Vagina (tissue), 2 donors: ENCODE measurements at places on chromosomes 4 and X.

DNA sequence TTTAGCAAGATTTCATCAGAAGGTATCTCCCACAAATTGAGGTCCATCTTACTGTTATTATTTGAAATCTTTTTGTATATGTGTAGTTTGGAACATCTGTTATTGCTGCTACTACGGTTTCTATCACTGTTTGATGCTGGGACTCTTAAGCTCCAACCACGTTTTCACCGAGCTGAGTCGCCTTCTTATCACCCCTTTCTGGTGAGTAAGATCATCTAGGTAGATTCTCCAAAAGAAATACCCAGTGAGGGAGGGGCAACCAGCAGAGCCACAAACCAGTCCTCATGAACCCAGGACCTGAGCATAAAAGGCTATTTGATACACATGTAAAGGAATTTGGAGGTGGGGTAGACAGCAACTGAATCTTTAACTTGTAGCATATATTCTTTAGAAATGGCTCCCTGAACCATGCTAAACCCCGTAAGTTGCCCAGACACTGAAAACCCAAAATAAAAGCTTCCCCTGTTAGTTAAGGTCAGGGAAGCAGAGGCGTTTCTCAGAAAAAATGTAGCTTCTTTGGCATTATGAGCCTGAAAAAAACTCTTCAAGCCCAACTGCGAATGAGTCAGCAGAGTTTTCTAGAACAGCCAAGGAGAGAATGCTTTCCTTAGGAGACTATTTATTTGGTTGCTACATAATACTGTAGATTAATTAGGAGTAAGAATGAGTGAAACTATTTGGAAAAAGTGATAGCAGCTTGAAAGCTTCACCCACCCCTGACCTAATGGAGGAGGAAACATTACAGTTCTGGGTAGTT is 53.8 kb upstream of the ATXN3L start:
- DNase-seq = no peak

GRCh38 chrX:51459125-51459524 is 37.3 kb downstream of the NUDT11 start:
- no peak for DNase-seq

DNA sequence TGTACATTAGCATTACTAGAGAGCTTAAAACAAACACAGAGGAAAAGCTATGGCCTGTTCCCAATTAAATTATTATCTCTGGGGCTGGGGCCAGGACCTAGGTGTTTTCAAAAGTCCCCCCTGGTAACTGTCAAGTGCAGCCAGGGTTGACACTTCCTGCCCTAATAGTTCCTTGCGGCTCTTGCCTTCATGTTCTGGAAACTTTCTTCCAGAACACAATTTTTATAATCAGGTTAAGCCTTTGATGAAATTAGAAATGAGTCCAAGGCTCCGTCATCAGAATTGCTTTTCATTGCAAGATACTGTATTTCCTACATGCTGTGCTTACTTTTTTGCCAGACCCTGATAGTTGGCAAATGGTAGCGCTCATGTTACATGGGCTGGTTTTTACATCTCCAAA is 229.6 kb downstream of the UNC5C start:
- DNase-seq = no peak

DNA sequence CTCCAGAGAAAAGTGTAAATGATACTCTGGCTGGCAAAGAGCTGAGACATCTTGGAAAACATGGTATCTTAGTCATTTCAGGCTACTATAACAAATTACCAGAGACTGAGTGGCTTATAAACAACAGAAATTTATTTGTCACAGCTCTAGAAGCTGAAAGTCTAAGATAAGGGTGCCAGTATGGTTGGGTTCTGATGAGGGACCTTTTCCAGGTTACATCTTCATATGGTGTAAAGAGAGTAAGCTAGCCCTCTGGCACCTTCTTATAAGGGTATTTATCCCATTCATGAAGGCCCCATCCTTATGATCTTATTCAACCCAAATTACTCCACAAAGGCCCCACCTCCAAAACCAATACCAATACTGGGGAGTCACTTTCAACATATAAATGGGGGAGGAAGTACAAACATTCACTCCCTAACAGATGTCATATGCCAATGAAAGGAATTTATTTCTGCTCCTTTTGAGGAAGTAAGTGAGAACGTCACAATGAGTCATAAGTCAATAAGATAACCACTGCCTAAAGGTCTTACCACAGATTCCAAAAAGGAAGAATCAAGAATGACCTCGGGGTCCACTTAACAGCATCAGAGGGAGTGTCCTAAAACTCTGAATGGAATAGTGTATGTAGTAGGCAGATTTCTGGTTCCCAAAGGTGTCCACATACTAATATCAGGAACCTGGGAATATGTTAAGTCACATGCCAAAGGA is 246.6 kb downstream of the OPHN1 start:
- DNase-seq = no peak

GRCh38 chrX:128581615-128582014 is 529.4 kb upstream of the ACTRT1 start:
- no peak for DNase-seq

- no peak for DNase-seq
These were observed 74.7 kb downstream of the PAQR3 start for GRCh38 chr4:78864405-78865024.

DNA sequence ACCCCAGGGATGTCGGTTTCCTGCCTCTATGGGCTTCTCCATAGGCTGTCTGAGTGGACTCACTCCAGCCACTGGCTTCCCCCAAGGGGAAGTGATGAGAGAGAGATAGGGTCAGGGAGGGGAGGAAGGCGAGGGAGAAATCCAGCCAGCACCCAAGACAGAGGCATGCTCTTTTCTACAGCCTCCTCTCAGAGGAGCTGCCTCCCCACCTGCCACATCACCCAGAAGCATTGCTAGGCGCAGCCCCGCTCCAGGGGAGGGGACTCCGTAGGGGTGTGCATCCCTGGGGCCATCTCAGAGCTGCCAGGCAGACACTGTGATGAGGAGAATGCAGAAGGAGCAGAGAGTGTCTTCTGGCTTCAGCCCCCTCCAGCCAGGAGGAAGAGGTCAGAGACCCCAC is 109.5 kb upstream of the NKX1-1 start:
- no peak for DNase-seq

DNA sequence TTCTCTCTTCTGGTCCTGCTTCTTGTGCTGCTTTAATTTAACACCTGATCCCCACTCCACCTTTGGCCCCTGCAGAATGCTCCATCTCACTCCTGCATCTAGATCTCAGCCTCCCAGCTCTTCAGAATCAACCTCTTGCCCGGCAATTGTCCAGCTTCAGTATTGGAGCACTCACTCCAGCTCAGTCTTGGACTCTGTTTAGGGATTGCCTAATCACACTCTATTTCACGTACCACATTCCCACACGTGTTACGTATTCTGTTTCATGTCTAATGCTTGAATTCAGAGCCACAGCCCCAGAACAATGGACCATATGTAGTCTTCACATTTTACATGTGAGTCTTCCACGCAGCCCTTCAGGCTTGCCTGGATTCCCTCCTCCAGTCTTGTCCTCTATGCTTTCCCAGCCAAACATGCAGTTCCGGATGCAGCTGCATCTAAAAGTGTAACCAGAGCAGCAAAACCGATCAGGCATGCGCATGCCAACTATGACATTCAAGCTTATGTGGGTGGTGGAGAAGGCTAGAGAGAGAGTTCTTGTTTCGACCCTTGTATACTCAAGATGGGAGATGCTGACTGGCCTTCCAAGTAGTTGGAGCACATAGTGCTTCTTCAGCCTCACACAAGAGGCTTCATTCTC is 105.2 kb upstream of the FAM9A start:
- DNase-seq = no peak

DNA sequence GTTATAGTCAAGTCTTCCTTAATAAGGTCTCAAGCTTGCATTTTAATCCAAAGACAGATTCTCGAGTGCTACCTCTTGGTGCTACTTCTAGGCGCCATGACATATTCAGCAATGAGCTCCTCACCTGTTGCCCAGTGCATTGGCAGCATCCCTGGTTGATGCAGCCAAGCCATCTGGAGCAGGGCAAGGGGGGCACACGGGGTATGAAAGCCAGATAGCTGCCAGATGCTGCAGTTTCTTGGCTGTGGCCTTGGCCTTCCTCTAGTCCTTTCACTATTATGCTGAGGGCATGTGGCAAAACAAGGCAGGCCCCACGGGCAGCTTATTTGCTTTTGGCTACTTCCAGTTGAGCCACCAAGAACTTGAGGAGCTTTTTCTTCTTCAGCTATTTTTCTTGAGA is 168.6 kb upstream of the PGRMC2 start:
- DNase-seq = no peak

GRCh38 chr4:180669680-180670079 is 1573.5 kb upstream of the TENM3 start:
- DNase-seq = no peak

DNA sequence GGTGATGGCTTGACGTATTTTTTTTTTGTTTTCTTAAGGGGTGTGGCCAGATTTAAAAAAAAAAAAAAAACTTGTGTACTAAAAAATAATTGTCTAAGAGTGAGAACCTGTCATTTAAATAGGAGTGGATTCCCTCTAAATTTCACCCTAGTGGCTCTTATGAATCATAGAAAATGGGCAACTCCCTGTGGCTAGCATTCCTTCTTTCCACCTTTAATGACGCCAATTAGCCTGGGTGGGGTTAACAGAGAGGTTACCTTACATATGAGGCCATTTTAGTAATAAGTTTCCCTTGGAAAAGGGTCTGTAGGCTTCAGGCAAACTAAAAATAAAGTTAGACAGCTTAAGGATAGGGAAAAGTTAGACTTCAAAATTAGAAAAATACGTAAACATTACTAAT is 223.5 kb upstream of the FAM241A start:
- no peak for DNase-seq

- DNase-seq = no peak
These were observed 491.2 kb downstream of the INPP4B start for GRCh38 chr4:142354794-142355420.

DNA sequence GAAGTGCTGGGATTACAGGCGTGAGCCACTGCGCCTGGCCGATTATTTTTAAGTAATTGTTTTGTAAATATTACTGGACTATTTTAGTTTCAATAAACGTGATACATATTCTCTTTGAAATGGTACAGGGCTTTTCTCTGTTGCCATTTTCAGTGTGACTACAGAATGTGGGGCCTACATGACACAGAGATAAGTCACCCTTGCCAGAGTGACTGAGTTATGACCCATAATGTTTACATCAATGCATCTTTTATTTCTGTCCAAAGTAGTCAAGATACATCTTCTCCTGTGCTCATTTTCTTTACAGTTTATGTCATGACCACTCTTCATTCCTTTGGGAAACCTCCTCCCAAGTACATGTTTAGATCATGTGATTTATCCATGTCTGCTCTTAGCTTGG is 88.3 kb upstream of the GC start:
- no peak for DNase-seq

- DNase-seq = no peak
These were observed 21.8 kb upstream of the TLL1 start for GRCh38 chr4:165851256-165851655.

- DNase-seq = no peak
These were observed 297.3 kb upstream of the LCORL start for GRCh38 chr4:18318682-18319388.

- DNase-seq = no peak
These were observed 79.3 kb downstream of the NHSL2 start for GRCh38 chrX:71989768-71990426.

- DNase-seq = no peak
These were observed 8.6 kb downstream of the F9 start for GRCh38 chrX:139538907-139539790.

DNA sequence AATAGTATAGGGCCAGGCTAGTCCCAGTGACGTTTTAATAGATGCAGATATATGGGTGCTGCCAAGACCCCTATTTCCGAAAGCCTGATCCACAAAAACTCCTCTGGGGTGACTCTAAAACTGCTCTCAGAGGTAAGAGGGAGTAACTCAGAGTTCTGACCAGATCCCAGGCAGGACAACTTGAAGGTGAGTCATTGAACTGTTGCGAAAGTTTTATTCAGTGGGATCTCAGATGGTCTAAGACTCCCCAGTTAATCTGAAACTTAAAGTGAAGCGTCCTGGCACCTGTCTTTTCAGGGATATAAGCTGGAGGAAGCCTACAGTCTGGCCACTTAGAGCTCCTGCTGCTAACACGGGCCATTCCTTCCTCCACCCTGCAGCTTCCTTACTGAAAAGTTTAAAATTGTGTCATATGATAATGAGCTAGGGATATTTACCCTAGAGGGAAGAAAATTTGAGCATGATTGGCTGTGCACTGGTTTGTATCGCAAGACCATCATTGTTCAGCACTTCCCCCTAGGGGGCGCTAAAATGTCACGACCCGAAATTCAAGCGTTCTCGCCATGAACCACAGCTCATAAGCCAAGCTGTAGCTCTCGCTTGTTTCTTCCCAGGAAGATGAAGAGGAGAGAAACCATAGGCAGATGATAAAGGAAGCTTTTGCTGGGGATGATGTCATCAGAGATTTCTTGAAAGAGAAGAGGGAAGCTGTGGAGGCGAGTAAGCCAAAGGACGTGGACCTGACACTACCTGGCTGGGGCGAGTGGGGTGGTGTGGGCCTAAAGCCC is 19.5 kb downstream of the UTP14A start:
- no peak for DNase-seq

GRCh38 chrX:46722742-46723568 is 36.0 kb downstream of the SLC9A7 start:
- no peak for DNase-seq
